ENCODE measurements at places on chromosomes 13 and 19.

DNA sequence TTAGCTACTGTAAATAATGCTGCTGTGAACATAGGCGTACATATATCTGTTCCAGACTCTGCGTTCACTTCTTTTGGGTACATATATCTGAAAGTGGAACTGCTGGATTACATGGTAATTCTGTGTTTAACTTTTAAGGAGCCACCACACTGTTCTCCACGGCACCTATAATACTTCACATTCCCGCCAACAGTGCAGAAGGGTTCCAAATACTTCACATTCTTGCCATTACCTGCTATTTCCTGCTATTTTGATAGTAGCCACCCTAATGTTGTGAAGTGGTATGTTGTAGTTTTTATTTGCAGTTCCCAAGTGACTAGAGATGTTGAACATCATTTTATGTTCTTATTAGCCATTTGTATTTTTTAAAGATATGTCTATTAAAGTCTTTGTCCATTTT lies 377.4 kb upstream of the SLC10A2 start:
- DNase-seq = no peak

DNA sequence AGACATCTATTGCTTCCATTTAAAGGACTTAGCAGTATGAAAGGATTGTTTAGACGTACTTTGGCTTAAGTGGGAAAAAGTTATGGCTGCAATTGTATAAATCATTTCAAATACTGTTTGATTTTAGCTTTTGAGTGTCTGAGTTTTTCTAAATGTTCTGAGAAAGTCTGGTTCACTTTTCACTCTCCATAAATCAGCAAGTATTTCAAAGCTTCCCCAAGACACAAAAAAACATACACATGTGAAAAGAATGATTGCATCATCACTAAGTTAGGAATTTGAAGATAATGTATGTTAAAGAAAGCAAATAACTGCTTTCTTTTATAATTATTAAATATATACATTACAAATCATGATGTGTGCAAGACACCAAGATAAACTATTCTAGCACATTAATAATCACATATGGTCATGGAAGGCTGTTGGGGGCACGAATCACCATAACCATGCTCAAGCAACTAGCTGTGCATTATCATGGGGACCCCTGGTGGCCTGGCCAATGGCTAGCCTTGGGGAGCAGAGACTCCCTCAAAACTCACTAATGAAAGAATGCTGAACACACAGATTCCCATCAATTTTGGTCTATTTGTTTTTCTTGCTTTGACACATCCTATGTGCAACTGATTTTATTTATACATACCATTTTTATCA lies 111.1 kb downstream of the MIPEP start:
- DNase-seq = no peak

DNA sequence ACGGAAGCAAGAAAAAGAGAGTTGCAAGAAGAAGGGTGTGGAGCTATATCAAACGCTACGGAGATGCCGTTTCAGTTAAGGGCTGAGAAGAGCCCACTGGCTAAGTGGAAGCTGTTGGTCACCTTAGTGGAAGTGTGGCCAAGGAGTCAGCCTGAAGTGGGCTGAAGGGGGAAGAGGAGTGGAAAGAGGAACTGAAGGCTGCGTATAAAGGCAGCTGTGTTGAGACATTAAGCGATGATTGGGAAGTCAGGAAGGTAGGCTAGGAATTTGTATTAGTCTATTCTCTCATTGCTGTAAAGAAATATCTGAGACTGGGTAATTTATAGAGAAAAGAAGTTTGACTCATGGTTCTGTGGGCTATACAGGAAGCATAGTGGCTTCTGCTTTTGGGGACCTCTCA lies 14.1 kb upstream of the FRY start:
- DNase-seq = no peak

DNA sequence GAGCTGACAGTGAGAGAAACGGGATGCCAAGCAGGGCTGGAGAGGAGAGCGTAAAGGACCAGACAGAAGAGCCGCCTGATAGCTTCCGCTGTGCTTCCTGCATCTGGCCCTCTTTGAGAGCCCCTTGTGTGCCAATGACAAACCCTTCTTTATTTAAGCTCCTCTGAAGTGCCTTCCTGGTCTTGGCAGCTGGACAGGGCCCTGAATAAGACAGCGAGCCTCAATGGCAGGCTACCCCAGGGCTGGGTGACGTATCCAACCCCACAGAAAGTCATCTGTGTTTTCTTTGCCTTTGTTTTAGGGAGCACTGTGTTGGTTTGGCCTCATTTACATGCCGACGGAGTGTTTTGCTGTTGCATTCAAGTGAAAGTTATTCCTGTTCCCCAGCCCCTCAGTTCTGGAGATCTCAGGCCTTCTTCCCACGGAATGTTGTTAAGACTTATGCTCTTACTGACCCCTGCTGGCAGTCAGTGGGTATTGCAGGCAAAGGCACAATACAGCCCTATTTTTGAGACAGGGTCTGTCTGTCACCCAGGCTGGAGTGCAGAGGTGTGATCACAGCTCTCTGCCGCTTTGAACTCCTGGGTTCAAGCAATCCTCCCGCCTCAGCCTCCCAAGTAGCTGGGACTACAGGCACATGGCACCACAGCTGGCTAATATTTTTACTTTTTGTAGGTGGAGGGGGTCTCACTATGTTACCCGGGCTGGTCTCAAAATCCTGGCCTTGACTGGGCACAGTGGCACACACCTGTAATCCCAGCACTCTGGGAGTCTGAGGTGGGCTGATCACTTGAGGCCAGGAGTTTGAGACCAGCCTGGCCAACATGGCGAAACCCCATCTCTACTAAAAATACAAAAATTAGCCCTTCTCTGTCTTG lies 16.8 kb downstream of the CCL25 start:
- DNase-seq = no peak

DNA sequence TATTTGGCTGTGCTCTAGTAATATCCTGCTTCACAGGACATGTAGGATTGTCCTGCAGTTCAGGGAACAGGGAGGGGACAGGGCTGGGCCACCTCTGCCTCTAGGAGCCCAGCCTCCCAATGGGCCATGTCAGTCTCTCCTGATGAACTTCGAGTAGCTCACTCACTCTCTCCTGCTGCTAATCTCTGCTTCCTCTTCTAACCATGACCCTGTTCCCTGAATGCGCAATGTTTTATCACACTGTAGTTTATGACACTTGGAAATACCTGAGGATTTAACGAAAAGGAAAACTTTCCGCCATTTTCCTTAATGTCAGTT lies 9.2 kb downstream of the PARP4 start:
- no peak for DNase-seq

Measured in NCI-H1105 treated with DMSO at 0.1 percent for 48 hours (cell line).